ENCODE measurements at places on chromosomes 2 and 18.

DNA sequence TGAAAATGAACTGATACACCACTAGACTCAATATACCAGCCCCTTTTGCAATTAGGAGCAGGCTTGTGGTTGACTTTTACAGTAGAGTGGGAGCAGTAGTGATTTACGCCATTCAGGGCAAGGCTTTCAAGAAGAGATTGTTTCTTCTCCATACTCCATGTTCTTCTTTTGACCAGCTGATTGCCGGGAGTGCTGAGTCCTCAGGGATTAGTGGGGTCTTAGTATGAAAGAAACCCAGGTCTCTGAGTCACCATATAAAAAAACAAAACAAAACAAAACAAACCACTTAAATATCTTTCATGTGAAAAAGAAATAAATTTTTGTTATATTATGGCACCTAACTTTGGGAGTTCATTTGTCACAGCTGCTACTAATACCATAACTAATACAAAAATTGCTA lies 465.6 kb upstream of the TRIB2 start:
- no peak for DNase-seq

GRCh38 chr2:9164112-9164608 lies 42.5 kb upstream of the ASAP2 start:
- no peak for DNase-seq

DNA sequence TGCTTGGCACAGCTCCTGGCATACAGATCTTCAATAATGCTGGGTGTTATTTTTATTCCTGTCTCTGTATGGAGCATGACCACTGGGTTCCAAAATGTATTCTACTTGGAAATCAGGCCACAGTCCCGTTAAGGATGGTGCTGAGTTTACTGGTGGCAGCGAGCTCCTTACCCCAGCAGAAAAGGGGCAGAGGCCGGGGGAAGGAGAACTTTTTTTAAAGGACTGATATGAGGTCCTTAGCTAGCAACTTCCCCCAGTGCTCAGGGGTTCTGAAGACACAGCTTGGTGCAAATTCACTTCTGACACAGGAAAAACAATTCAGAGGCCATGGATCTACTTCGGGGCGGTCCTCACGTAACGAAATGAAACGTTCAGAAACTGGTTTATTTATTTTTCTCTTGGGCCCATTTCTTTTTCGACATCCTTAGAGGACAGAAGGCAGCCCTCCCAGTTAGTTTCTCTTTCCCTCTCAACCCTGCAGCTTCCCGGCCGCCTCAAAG lies 872 bp downstream of the RDH14 start:
- DNase-seq = peak; percentile 74

GRCh38 chr2:124967325-124967724 lies 942.2 kb downstream of the CNTNAP5 start:
- DNase-seq = no peak

DNA sequence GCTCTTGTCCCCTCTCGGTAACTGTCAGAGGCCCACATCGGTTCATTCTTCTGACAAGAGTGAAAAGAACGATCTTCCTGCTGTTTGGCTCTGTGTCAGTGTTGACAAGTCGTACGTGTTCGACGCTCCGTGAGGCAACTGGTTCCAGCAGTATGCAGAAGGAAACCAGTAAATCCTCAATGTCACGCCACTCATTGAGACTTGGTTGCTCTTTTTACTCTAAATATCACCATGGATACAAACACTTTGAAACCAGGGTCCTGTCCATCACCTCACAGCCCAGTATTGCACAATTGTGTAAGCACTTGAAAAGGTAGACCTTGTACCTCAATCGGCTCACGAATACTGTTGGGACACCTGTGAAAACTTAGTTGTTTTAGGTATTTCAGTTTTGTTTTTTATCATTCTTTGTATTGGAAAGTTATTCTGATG lies 136.4 kb downstream of the ZNF407 start:
- peak; percentile 57 for DNase-seq

GRCh38 chr18:59719544-59720181 lies 22.4 kb upstream of the CCBE1 start:
- no peak for DNase-seq

- no peak for DNase-seq
These were observed 129.3 kb upstream of the UNC80 start for GRCh38 chr2:209642146-209642820.

GRCh38 chr2:181998891-181999654 lies 13.4 kb downstream of the PPP1R1C start:
- no peak for DNase-seq

- no peak for DNase-seq
These were observed 29.5 kb downstream of the BCL11A start for GRCh38 chr2:60523963-60524362.

- DNase-seq = no peak
These were observed 38.6 kb downstream of the SNED1 start for GRCh38 chr2:241036964-241037421.

DNA sequence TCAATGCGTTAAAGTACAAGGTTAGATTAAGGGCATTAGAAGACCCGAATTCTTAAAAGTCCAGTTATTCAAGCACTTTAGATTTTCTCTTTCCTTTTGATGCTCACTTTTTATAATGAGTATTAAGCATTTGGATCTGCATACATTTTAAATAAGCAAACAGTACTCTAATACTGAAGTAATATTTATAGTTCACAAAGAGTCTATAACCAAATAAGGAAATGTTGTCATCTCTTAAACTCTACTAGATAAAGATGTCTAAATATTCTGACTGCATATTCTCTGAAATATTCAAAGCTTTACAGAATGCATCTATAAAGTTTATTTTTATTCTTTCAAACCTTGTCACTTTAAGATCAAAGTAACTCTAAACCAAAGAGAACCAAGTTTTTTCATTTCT lies 25.5 kb downstream of the PPP3R1 start:
- no peak for DNase-seq

- DNase-seq = no peak
These were observed 19.4 kb downstream of the COA5 start for GRCh38 chr2:98588880-98589431.

GRCh38 chr2:51994123-51994763 lies 962.3 kb upstream of the NRXN1 start:
- no peak for DNase-seq

GRCh38 chr2:231482806-231483391 lies 18.6 kb upstream of the NCL start:
- peak; percentile 85 for DNase-seq

- DNase-seq = no peak
These were observed 736 bp downstream of the ZSCAN30 start for GRCh38 chr18:35289293-35289692.

- no peak for DNase-seq
These were observed 160.0 kb upstream of the MYO3B start for GRCh38 chr2:170017860-170018532.

GRCh38 chr2:220279840-220280239 lies 652.4 kb downstream of the SLC4A3 start:
- no peak for DNase-seq

GRCh38 chr2:64391940-64392339 lies 62.0 kb upstream of the LGALSL start:
- no peak for DNase-seq

- DNase-seq = no peak
These were observed 48.7 kb downstream of the TTC39C start for GRCh38 chr18:24063121-24063731.

DNA sequence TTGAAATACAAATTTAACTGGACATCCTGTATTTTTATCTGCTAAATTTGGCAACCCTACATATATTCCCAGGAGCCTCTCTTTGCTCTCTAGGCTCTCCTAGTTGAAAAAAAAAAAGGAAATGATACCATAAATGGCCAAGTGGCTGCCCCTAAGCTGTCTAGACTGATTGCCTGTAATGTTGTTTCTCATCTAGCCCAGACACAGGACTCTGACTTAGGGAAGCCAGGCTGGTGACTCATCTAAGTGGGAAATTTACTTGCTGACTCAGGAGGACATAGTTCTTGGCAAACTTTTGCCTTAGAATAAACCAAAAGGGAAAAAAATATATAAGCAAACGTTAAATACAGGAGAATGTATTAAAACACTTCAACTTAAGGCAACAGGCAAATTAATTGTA lies 14.6 kb upstream of the ITGAV start:
- DNase-seq = no peak

DNA sequence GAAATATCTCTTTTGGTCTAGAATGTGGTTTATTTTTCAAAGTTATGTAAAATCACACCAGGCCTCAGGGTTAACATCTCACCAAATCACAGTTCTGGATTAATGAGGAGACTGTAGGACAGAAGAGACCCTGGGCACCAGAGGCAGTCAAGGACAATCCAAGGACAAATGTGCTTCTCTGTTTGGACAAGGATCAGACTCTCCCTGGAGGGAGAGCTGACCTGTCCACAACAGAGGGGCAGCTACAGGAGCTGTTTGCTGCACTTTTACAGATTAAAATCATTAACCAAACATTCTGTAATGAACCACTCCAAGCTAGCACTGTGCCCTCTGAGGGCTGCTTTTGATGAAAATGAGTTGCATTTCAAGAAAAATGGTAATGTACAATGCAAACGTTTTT lies 690.6 kb upstream of the SLC8A1 start:
- DNase-seq = no peak

GRCh38 chr2:11435036-11435435 lies 30.9 kb downstream of the E2F6 start:
- no peak for DNase-seq

DNA sequence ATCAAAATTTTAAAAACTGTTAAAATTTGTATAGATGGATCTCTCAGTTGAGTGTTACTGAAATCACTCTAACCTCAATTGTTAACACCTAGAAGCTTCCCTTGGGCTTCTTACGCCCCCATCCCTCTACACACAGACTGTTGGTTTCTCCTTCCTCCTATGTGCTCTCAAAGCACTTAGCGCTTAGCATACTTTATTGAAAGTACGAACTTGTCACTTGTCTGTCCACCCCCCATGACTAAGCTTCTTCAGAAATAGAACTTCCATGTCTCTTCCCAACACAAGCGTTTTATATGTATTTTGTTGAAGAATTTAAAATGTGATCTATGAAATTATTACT lies 441 bp downstream of the MPHOSPH10 start:
- no peak for DNase-seq

DNA sequence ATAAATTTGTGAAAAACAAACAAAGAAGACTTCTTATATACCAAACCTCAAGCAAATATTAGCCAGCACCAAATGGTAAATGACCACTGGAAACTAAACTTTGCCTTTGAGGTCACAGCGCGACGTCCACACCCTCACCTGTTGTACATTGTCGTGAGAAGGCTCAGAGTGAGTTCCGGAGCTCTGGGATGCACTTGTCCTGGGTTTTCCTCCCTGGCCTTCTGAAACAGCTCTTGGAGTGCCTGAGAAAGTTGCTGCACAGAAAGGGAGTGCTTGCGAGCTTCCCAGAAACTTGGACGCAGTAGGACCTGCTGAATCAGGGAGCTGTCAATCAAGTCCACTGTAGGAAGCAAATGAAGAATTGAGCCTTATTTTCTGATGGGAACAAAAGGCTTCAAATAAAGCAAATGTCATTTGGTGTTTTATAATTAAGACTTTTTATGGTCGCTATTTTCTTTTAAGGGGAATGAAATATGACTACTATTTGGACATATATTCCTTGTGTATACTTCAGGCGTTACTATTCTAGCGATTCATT lies 11.0 kb downstream of the DYTN start:
- no peak for DNase-seq

- DNase-seq = no peak
These were observed 162.3 kb downstream of the LAMA3 start for GRCh38 chr18:23851470-23852002.

DNA sequence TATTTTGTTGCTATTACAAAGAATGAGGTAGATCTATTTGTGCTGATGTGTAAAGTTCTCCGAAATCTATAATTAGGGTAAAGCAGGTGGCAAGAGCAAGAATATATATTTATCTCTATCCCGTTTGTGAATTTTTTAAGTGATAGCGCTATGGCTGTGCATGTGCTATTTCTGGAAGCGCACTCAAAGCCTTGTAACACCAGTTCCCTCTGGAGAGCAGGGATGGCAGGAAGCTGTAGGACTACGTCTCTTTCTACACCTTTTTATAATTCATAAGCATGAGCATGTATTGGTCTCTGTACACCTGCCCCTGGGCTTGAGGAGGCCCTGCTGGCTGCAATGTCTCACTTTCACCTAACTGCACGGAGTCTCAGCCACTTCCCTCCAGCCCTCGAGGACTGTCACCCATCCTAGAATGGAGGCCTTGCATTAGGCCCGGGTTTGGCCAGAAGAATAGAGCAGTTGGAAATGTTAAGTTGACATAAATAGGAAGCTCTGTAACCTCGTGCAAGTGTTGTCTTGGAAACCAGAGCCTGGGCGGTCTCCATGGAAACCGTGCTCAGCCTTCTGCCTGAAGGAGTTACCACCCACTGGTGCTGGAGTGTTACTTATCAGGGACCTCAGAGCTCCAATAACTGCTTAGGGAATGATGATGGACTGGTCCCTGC lies 20.9 kb downstream of the ITM2C start:
- DNase-seq = peak; percentile 94

- DNase-seq = no peak
These were observed 1052.6 kb upstream of the PIK3C3 start for GRCh38 chr18:40902436-40902835.

DNA sequence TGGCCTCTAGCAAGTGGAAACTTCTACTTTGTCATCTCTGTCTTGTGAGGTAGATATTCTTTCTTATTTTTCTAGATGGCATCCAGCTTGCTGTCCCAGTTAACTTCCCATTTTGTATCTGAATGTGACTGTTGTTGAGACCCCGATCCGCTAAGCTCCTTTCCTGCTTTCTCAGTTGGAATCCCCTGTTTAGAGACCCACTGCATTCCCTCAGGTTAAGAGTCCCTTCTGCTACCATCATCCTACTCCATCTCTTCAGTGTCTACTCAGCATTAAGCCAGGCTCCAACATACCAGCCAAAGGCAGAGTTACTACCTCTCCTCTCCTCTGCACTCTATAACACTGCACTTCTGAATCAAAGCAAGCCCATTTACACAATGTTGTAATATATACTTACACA lies 1300.4 kb upstream of the CHAC2 start:
- DNase-seq = no peak

DNA sequence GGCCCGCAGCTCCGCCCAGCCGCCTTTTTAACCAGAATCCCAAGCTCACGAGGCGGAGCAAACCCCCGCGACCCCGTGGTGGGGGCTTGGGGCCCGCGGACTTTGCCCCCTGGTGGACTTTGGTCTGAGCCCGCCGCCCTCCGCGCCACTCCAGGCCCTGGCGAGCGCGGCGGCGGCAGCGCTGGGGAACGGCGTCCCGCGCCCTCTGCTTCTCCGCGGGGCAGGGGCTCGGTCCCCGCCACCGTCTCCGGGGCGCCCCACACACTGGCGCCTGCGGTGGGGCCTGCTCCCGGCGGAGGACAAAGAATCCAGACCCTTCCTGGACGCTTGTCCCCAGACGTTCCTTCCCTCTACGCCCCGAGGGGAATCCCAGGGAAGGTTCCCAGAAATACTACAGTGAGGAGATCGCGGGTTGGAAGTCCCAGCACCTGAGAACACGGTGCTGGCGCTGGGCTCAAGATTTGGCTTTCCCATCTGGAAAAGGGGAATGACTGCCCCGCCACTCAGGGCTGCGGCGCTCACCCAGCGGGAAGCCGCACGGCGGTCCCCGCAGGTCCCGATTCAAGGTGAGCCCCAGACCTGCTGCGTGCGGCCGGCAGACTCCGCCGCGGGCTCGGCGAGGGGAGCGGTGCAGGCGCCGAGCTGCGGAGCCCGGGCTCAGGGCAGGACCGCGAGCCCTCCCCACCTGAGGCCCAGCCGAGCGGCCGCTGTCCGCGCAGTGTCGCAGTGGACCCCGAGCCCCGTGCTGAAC lies at the start of gene HAAO:
Gene HAAO (minus strand): TSS at position 1 of the 751 bp plus-strand sequence. CDS start 47 bp downstream, outside the sequence.
- DNase-seq = peak; percentile 81

- no peak for DNase-seq
These were observed 61.9 kb downstream of the SMCHD1 start for GRCh38 chr18:2717407-2717806.

- no peak for DNase-seq
These were observed 207.7 kb downstream of the ZBTB7C start for GRCh38 chr18:48201337-48202005.

- DNase-seq = no peak
These were observed 235.6 kb downstream of the NUP35 start for GRCh38 chr2:183359867-183360266.

Data from eye (tissue), 1 donor.